ENCODE measurements at places on chromosomes 7 and 10.
A peak's percentile ranks its signal among the peaks of the same experiment; 100 is the strongest.

GRCh38 chr7:124168616-124169015, 135.7 kb upstream of the TMEM229A start:
- no peak for DNase-seq

DNA sequence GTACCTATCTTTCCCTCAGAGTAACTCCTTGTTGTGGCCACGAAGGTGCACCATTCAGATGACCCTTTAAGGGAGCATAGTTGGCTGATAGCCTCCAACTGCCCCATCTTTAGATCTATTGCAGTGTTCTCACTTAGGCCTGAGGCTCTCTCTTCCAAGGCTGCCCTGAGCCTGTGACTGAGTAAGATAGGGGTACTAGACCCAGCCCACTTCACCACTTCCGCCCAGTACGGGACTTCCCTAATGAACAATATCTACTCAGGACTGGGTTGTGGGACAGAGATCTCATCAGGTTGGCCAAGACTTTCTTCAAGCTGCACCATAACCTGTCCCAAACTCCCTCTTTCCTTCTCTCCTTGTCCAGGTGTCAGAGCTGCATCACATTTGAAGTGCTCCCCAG, 5.7 kb upstream of the GNAI1 start:
- no peak for DNase-seq

GRCh38 chr7:4208086-4208485, 474.0 kb upstream of the FOXK1 start:
- DNase-seq, result no peak

DNA sequence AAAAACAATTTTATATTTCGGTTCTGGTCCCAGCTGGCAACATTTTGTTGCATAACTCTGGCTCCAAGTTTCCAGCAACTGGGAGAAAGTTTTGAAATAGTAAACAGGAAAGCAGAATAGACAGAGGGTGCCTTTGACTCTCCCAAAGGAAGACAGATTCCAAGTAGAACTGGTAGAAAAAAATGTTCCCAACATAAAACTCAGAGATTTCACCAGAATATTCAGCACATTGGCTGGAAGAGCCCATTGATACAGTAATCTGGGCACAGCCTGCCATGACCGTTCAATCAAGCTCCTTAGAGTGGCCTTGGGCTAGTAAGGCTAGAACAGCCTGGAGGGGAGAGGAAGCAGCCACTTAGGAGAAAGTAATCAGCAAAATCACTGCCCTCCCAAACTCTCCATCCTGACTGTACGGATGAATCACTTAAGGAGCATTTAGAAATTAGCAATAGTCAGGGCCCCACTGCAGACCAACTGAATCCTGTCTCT, 120.4 kb downstream of the CUBN start:
- DNase-seq, result no peak

DNA sequence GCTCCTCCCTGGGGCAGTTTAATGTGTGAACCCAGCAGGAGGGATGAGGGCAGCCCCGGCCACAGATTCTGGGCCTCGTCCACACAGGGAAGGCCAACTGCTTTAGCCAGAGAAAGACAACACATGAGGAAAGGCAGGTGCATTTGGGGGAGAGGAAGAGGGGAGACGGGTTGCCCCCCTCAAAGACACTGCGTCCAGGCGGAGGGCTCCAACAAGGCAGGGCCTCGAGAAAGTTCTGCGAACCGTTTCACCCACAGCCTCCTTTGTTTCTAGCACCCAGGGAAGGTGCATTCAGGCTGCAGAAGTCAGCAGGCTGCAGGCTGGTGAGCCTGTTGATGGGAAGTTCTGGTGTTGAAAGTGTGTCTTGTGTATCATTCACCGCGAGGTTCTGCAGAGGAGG, 10.1 kb downstream of the FOXL3 start:
- DNase-seq, result peak; percentile 14

- no peak for DNase-seq
Measured at GRCh38 chr7:22193450-22193983, 163.4 kb downstream of the RAPGEF5 start.

- no peak for DNase-seq
Measured at GRCh38 chr10:104630731-104631130, 10.4 kb upstream of the SORCS3 start.

- DNase-seq, result no peak
Measured at GRCh38 chr7:129821476-129821875, 131.3 kb downstream of the UBE2H start.

DNA sequence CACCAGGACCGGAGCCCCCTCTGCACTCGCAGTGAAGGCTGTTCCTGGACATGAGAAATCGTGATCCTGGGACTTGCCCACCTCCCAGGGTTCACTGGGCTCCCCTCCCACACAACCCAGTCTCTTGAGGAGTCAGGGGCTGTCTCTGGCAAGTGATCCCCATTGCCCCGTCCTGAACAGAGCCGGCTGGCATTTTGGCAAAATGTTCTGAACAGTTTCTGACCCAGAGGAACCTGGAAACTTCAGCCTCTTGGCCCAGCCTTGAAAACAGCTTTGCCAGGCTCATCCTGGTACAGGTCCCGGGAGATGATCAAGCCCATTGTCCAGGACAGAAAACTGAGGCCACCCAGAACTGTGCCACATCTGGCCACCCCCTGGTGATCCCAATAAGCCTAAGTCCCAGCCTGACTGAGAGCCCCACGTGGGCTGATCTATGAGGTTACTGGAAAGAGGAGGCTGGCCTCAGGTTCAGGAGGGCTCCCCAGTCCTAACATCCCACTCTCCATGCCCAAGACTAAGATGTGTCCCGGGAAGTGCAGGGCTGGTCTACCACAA, 115.7 kb downstream of the OAT start:
- peak; percentile 10 for DNase-seq

DNA sequence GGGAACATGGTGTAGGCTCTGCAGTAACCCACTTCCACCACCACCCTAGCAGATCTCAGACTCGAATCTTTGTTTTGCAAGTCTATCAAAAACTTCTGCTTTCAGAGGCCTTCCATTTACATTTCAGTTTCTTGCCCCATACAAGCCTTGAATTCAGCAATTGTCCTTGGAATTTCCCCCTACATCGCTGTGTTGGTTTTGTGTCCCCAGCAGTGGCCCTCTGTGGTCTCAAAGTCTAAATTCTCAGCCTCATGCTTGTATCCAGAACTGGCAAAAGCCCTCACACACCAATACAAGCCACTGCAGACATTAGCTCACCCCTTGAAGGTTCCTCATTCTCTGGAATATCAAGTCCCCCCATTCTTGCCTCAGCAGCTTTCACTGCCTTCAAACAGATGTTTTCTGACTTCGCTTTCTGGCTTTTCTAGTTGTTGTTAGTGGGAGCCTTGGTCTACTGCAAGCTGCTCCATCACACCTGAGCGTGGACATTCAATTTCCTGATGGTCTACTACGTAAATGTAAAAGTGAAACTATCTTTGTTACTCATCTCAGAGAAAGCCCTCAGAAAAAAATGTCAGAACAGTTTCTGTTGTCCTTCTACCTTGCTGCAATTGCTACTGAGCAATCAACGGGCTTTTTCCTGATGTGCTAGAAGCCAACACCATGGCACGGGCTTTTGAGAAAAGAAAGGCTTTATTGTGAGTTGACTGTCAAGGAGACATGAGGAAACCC, 1.8 kb upstream of the NUB1 start:
- DNase-seq, result no peak

- DNase-seq, result no peak
Measured at GRCh38 chr7:103551016-103551415, 105.0 kb upstream of the SLC26A5 start.

- DNase-seq, result peak; percentile 36
Measured at GRCh38 chr10:87842220-87842641, 21.1 kb downstream of the KLLN start.

DNA sequence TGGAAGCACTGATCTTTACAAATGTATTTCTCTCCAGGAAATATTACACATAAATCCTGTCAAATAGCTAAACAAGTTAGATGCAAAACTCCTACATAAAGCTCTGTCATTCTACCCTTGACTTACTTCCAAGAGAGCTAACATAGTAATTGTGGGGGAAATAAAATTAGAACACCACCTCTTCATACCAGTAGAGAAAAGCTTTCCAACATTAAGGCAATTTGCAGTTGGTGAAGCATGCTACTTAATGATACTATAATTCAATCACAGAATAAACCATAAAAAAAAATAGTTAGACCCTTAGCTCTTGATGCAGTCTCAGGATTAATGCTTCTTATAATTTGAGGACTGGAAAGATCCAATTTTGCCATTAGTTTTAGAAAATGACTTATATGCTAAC, 35.2 kb downstream of the SEMA3A start:
- no peak for DNase-seq

GRCh38 chr7:28572321-28573058, 160.2 kb downstream of the CREB5 start:
- no peak for DNase-seq

GRCh38 chr7:92626281-92626809, 36.2 kb upstream of the FAM133B start:
- DNase-seq, result no peak

- DNase-seq, result no peak
Measured at GRCh38 chr7:139358541-139359365, 941 bp upstream of the LUC7L2 start.
